Stimulated activated CD8-positive, alpha-beta memory T cell treated with anti-CD3 and anti-CD28 coated beads, Interleukin-15, amount 100 ng/mL, for 4 hours (primary cell): ENCODE measurements at places on chromosomes 3 and 15.

DNA sequence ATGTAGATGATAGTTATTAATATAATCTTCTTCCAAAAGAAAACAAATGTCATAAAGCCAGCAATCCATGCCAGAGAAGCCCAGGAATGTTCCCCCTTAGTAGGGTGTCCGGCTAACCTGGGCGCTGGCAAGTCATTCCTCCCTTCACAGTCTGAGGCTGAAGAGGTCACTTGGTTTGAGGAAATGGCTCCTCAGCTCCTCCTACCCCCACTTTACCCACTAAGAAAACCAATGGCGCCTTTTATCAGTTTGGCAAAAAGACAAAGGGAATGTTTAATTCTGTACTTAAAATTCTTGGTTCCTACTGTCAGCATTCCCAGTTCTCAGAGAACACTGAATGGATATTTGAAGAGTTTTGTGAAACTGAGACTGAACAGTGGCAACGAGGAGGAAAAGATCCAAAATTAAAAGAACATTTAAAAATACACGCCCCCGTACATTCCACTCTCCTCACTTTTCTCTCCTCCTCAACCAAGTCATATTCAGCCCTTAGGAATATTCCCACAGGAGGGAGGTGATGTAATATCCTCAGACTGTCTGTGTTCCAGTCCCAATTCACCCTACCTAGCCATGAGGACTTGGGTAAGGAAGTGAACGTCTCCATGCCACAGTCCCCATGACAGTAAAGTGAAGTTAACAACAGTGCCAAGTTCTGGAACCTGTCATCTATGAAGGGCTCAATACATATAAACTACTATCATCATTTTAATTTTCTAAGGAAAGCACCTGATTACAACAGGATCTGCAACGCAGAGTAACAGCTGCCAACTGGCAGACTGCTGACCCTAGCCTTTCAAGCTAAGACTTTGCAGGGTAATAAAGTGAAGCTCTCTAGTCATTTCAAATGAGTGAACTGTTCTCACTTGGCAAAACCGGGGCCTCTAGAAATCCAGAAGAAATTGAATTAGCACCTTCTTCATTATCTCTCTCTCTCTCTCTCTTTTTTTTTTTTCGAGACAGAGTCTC lies 234.5 kb upstream of the ICE2 start:
- no peak for DNase-seq

- DNase-seq = no peak
Measured at GRCh38 chr3:133583396-133583795, 9.9 kb downstream of the CDV3 start.

DNA sequence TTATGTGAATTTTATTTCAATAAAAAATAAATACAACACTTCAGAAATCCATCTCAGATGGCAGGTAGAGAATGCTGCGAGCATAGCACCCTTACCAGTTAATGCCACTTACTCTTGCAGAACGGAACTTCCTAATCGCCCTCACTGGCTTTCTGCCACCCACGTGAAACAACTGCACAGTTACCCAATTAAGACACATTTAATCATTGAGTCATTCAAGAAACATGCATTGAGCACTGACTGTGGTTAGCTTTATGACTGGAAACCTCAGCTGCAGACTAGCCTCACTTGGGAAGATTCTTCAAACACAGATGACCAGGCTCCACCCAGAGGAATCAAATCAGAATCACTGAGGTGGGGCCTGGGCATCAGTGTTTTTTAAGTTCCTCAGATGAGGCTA lies 5.6 kb upstream of the MFGE8 start:
- DNase-seq = no peak

DNA sequence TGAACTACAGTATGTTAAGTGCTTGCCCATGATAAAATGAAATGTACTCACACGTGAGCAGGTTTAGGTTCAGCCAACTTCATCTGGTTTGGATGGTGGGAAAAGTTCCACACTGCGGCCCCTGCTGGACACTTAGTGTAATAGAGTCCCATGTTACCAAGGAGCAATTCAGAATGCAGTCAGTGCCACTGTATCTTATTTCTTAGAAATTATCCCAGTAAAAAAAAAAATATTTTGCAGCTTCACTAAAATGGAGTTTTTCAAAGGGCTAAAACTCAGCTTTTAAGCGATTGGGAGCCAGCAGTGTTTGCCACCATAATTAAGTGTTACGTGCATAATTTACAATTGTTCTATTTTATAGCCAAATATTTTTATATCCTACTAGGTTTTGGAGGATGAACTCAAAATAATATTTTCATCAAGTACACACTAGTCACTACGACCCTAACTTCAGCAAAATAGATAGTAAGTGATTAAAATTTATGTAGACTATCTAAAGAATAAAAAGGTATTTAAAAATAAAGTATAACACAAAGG lies 371.7 kb upstream of the GBE1 start:
- no peak for DNase-seq

DNA sequence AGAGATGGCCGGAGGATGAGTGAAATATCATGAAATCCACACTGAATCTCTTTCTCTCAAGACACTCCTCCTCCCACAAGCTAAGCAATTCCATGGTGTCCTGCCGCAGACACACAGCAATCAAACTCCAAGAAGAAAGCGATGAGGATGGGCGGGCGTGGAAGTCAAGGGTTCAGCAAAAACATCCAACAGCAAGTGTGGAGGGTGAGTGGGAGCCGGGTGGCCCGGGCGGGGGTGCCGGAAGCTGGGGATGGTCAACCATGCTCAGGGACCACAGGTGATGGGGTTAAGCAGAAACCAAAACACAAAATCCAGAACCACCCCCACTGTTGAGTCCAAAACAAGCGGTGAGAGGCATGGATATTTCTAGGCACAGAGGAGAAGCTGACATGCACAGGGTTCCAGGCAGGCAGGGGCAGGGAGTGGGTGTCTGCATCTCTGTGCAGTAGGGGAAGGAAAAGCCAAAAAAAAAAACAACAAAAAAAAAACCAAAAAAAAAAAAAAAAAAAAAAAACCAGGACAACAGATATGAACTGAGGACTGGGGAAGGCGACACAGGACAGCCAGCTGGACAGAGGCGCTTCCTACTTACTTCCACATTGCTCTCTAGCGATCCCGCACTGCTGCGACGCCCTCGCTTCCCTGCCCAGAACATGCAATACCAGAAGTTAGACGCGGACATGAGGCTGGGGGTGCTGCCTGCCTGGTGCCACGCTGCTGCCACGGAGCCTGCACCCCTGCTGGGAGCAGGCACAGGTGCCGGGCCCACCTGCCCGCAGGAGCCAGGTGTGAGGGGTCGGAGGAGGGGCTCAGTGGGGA lies 61.0 kb upstream of the RPL32 start:
- DNase-seq = no peak

DNA sequence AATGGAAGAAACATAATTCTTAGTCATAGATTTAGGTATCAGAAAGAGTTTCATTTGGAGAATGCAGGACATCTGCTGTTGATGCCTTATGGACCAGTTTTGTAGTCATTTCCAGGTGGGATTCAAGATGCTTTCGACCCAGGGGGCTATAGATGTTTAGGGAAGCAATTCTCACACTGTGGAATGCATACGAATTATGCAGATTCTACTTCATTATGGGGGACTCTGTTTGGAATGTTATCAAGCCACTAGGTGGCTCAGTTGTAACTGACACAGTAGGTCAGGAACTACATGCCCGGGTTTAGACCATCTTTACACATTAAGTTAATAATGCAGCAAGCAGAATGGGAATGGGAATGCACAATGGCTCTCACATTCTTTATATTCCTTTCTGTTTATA lies 1359.8 kb downstream of the ZPLD1 start:
- DNase-seq = no peak

DNA sequence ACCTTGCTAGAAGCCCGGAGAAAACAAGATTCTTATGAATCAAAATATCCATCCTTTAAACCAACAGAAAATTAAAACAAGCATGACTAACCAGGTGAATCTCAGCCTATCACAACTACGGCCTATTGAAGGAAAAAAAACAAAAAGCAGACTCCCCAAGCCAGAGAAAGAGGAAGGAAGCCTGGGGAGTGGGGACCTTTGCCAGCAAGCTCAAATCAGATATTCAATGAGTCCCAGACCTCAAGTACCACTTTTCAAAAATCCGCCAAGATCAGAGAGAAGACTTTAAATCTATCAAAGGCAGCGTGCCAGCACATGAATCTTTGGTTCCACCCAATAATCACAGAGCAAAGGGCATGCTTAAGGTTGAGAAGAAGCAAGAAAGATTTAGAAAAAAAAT lies 253.8 kb downstream of the NTRK3 start:
- no peak for DNase-seq

DNA sequence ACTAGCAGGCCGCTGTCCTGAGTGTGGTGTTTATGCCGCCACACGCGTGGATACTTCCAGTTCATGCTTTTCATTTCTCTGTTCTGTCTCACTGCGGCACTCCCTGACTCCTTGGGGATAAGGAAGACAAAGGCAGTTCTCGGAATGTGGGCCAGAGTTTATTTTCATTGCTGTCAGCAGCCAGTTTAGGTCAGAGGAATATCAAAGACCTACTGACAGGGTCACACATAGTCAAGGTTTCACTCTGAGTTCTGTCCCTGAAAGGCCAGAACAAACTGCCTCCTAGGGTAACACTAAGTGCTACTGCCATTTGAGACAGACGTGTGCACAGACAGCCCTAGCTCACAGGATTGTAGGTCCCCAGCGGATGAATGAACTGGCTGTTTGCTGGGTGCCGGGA lies 27.3 kb upstream of the SPTBN5 start:
- DNase-seq = no peak

GRCh38 chr15:63482874-63483323 lies 21.5 kb upstream of the USP3 start:
- DNase-seq = no peak

GRCh38 chr3:45981346-45982074 lies 14.1 kb downstream of the FYCO1 start:
- DNase-seq = no peak

DNA sequence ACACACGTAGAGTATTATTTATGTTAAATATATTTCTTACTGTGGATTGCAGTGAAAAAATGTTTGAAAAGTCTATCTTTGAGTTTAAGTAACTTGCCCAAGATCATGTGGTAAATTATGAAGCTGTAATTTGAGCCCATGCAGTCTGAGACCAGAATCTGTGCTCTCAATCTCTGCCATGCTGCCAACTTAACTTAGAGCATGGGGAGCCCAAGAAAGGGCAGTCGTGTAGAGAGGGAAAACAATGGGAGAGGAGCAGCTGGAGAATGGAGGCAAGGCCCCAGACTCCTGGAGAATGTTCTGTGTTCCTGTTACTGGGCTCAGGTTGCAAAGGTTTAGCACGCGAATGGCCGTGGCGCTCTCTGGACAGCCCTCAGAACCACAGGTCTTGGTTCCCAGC lies 311.6 kb upstream of the RASGRP1 start:
- no peak for DNase-seq

GRCh38 chr3:55296791-55297190 lies 190.3 kb downstream of the WNT5A start:
- no peak for DNase-seq

DNA sequence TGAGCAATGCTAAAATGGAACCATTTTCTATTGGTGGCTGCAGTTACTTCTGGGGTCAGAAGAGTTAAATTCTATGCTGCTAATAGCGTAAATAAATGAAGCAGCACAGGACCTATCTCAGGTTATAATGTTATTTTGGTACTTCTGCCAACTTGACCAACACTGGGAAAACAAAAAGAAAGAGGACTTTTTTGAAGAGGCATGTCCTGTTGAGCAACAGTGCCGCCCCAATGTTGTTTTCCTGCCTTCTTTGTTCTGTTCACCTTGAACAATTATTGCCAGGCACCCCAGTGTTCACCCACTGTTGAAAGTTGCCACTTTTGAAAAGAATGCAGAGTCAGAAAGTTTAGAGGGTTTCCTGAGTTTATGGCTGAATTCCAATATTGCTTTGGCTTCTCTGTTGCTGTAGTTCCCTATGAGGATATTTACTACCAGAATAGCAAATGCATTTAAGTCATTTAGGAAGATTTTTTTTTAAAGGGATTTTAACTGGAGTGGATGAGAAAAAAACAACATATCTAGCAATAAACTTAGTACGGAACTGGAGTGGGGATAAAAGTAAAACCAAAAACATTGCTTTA lies 679.0 kb upstream of the DPPA4 start:
- DNase-seq = no peak

DNA sequence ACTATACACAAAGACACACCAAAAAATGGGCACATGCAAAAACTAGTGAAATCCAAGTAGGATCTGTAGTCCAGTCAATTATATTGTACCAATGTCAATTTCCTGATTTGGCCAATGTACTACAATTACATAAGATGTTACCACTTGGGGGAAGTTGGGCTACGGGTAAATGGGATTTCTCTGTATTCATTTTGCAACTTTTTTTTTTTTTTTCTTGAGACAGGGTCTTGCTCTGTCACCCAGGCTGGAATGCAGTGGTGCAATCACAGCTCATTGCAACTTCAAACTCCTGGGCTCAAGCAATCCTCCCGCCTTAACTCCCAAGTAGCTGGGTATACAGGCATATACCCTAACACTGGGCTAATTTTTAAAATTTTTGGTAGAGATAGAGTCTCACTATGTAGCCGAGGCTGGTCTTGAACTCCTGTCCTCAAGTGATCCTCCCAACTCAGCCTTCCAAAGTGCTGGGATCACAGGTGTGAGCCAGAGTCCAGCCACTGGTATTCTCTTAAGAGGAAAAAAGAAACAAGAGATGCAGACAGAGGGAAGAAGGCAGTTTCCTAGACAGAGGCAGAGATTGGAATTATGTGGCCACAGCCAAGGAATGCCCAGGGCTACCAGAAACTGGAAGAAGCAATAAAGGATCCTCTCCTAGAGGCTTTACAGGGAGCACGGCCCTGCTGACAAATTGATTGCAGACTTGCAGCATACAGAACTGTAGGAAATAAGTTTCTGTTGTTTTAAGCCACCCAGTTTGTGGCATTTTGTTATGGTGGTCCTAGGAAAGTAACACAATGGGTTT lies 33.3 kb downstream of the TFDP2 start:
- no peak for DNase-seq

- no peak for DNase-seq
Measured at GRCh38 chr3:38655708-38656300, 6.3 kb upstream of the SCN5A start.

GRCh38 chr3:71512000-71512399 lies 71.5 kb downstream of the FOXP1 start:
- no peak for DNase-seq

- no peak for DNase-seq
Measured at GRCh38 chr15:51750792-51751696, at the start of gene TMOD2. Gene TMOD2 (plus strand): TSS chr15:51751597. CDS start chr15:51766442, 14,845 bp downstream.

GRCh38 chr3:112001526-112001925 lies 2.8 kb downstream of the TAGLN3 start:
- no peak for DNase-seq

GRCh38 chr3:54781728-54782127 lies 146.1 kb downstream of the LRTM1 start:
- DNase-seq = no peak

DNA sequence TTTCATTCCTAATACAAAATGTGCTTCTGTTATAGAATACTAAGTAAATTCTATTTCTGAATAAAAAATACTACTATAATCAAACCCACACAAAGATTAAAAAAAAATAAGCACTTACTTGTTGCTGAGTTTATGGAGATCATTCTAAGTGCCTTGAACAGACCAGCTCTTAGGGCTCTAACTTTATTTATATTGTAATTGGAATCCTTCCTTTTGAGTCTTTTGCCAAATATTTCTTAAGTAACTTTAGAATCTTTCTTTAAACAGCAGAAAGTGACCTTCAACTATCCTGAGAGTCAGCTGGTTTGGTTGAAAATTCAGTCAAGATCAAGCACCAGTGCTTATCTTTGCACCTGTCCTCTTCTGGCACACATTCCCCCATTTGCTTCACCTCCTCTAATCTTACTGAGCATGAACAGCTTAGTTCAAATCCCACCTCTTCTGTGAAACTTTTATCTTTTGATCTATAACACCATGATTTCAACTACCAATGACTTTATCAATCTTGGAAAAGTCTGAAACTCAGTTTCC lies 149.3 kb downstream of the VPS13C start:
- DNase-seq = no peak

- DNase-seq = no peak
Measured at GRCh38 chr3:193344486-193344885, 34.1 kb downstream of the ATP13A5 start.
